ENCODE measurements at places on chromosomes 13 and 19.

DNA sequence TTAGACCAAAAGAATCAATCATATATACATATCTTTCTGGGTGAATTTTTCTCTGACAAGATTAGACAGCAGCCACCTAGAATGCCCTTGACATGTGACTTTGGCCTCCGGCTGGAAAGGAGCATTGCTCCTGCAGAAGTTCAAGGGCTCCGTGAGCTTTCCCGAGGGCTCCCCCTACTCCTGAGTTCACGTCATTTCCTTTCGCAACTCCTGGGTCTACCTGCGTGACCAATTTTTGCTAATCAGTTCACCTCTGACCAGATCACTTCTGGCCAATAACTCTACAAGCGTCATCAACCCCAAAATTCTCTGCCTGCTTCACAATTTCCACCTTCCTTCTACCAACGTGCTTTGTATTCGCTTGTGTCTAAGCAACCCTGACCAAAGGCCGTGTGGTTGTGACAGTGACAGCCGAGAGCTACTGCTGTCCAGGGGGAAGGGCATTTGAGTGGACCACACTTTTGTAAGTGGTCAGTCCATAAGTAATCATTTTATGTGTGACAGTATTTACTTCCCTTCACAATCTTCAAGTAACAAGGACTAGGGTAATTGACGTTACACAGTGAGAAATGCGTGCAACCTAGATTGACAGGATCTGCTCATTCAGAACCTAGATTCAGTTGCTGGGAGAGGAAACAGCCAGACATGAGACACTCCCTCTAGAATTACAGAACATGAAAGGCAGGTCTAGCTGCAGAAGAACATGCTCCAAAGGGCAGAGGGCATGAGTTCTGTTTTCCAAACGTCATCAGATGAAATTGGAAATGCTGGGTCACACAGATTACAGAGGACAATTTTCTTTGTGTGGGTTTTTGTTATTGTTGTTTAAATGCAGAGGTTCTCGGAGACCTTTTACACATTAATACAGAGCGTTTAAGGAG is 145.9 kb upstream of the SPACA7 start:
- no peak for DNase-seq

- DNase-seq, result peak; percentile 86
These were observed at the start of gene LDLR for GRCh38 chr19:11089254-11090013. Gene LDLR, plus strand, starts transcription at chr19:11089463. Its CDS starts 86 bp downstream, at chr19:11089549.

DNA sequence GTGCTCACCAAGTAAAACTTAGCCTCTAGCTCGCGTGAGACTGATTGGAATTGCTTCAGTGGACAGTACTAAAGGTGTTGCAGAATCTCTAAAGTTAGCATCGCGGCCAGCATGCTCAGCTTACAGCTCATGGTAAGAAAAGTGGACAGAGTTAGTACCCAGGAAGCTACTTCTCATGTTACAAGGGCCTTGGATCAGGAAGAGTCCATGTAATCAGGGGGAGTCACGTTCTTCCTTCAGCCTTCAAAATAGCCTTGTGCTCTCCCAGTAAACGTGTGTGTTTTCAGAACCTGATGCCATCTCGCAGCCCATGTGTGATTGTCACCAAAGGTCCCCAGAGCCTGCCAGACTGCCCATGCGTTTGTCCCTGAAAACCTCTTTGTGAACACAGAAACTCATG is 195.8 kb upstream of the RNF113B start:
- DNase-seq, result no peak

DNA sequence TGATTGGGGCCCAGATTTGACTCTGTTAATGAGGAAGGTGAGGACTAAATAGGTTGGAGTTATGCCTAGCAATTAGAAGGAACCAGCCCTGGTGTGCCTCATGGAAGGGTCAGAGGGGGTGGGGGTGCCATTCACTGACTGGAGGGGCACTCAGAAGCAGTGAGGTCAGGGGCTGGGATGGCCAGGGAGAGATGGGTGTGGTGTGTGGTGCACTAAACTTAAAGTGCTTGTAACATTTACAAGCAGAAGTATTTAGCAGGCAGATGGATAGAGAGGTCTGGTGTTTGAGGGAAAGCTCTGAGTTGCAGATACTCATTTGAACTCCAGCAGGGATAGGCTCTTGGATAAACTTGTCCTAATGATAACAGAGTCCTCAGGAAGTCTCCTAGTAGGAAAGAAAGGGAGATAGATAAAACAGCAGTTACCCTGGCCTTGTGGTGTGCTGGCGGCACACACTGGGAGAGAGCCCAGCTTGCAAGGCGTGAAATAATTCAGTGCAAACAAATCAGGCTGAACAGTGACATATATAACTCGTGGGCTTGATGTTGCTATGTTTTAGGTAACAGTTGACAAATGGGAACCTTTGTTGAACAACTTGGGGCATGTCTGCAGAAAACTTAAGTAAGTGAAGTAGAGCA is 20.0 kb upstream of the UPF3A start:
- DNase-seq, result no peak

DNA sequence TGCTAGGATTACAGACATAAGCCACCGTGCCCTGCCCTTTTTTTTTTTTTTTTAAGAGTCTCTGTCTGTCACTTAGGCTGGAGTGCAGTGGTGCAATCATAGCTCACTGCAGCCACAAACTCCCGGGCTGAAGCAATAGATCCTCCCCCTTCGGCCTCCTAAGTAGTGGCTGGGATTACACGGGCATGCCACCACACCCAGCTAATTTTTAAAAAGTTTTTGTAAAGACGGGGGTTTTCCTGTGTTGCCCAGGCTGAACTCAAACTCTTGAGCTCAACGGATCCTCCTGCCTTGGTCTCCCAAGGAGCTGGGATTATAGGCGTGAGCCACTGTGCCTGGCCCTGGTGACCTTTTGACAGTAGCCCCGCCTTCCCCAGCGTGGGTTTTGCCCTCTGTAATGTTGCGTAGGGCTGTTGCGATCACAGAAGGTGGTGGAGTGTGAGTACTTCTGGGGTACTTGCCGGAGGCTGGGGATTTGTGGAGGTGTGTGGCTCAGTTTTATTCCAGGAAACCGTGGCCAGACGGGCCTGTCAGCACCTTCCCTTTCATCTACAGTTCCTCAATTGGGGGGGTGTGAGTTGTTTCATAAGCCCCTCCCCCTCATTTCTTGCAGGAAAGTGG is 11.6 kb upstream of the RETN start:
- DNase-seq, result no peak

DNA sequence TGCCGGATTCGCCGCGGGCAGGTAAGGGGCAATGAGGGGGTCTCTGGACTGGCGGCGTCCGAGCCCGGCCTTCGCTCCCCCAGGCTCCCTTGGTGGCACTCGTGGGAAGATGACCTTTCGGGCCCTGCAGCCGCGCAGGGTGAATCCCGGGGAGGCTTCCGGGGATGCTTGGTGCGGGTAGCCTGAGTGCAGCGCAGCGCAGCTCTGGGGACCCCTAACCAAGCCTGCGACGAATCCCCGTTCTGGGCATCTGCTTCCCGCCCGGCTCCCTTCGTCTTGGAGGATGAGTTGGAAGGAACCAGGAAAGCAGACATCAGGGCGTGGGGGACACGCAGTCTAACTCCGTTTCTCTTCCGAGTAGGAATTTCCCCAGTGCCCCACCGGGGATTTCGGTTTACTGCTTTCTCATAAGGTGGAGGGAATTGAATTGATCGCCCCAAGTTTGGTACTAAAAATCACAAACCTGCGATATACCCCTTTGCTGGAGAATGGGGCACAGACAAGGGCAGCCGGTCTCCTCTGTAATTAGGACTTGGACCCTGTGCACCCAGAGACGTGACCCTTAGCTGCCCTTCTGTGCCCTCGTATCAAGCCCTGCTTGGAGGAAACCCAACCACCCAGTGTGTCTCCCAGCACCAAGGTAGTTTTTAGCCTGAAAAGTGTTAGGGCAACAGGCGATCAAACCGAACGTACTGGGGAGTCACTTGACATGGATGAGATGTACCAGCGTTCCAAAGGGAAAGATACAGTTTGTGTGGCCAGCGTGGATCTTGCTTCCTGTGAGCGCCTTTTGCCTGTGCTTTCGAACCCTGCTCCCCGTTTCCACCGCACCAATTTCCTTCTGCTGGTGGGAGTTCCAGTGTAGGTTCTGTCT is 1.0 kb downstream of the GPC5 start:
- no peak for DNase-seq

DNA sequence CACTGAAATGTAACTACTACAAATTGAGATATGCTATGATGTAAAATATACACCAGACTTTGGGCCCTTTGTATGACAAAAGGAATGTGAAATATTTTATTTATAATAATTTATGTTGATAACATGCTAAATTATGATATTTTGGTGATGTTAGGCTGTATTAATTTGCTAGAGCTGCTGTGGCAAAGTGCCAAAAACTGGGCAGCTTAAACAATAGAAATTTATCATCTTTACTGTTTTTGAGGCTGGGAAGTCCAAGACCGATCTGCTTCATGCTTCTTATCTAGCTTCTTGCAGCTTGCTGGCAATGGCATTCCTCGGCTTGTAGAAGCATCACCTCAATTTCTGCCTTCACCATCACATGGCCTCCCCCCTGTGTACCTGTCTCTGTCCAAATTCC is 245.0 kb downstream of the GPC5 start:
- DNase-seq, result no peak

DNA sequence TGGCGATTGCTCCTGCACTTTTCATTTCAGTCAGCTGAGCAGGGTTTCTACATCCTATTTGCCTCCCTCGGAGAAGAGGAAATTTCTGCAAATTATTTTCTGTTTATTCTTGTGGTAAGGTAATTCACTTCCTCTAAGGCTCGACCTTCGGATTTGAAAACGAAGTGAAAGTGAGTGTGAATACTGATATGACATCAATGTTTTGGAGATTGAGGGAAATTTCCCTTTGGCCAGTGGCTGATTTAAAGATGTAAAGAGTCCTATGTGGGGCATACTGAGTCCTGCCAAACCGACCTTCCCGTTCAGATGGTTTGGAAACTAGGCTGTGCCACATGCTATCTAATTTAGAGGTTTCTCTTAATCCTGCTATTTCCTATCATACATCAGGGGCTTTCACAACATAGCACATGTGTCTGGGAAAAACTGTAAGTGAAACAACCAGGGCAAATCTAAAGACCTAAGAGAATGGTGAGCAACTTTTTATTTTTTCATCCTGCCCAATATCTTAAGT is 112.3 kb downstream of the POSTN start:
- DNase-seq, result peak; percentile 26

DNA sequence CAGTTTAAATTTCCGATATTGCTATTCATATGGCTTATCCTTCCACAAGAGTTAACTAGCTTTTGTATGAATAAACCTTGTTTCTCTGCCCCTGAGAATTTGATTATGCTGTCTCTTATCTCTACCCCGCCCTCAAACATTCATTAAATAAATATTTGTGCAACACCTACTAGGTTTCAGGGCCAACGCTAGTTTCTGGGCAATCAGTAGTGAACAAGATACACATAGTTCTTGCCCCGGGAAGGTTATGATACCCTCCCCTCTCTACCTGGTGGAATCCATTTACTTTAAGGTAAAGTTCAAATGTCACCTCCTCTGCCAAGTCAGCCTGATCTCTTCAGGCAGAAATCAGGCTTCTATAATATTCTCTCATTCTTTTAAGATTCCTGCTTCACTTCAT is 16.6 kb upstream of the USP12 start:
- no peak for DNase-seq

GRCh38 chr13:59342400-59342799 is 821.3 kb downstream of the DIAPH3 start:
- peak; percentile 80 for DNase-seq

DNA sequence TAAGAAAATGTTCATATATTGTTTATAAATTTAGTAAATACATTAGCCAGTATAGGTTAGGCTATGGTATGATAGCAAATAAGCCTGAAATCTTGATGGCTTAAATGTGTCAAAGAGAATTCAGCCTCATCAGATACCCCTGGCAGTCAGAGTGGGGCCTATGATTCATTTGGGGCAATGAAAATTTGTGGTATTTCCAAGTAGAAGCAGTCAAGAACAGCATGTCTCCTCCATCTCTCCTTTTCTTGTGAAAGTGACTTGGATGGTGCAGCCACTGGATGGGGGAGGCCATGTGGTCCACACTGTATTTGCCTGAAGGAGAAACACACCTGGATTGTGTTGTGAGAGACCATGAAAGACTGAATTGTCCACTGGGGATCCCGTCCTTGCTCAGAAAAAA is 82.7 kb downstream of the DLEU7 start:
- DNase-seq, result no peak

- DNase-seq, result no peak
These were observed 56.4 kb upstream of the STARD13 start for GRCh38 chr13:33341861-33342452.

- peak; percentile 48 for DNase-seq
These were observed 3.9 kb downstream of the TMEM147 start for GRCh38 chr19:35549174-35549788.

All from endothelial cell of umbilical vein (primary cell).